Fibroblast of pulmonary artery (primary cell): ENCODE measurements at places on chromosomes 7 and 10.
A peak's percentile ranks its signal among the peaks of the same experiment; 100 is the strongest.

- no peak for DNase-seq
Observed at GRCh38 chr7:46288861-46289260, 367.8 kb upstream of the IGFBP3 start.

- DNase-seq: no peak
Observed at GRCh38 chr10:62655337-62655994, 149.1 kb upstream of the ADO start.

DNA sequence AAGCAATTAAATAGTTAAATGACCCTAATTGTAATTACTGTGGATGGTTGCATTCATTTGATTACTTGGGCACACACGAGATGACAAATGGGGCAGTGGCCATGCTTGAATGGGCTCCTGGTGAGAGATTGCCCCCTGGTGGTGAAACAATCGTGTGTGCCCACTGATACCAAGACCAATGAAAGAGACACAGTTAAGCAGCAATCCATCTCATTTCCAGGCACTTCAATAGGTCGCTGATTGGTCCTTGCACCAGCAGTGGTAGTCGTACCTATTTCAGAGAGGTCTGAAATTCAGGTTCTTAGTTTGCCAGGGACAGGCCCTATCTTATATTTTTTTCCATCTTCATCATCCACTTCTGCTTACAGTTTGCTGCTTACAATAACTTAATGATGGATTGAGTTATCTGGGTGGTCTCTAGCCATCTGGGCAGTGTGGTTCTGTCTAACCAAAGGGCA, 8.3 kb downstream of the PCBD1 start:
- DNase-seq: peak; percentile 88

GRCh38 chr10:112815269-112816032, 134.6 kb upstream of the TCF7L2 start:
- peak; percentile 54 for DNase-seq

GRCh38 chr10:47070541-47070940, 159.3 kb downstream of the PTPN20 start:
- no peak for DNase-seq

- DNase-seq: no peak
Observed at GRCh38 chr10:114272696-114273095, 33.6 kb downstream of the VWA2 start.

DNA sequence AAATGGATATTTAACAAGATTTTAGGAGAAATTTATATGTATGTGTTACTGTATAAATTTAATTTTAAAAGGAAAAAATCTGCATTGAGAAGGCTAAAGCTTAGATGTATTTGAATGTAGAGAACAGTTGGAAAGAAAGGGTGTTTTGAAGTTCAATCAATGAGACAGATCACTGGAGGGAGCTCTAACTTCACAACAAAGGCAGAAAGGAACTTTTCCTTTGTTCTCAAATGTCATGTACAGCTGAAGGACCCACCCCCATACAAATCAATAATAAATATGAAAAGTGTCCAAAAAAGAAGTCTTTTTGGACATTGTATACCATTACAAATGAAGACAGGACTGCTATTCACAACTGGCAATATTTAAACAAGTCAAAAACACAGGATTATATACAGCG, 403.4 kb downstream of the DNAJB9 start:
- peak; percentile 5 for DNase-seq

- peak; percentile 17 for DNase-seq
Observed at GRCh38 chr10:44662051-44662450, 249.1 kb upstream of the TMEM72 start.

- no peak for DNase-seq
Observed at GRCh38 chr7:118110178-118110925, 73.6 kb upstream of the LSM8 start.

DNA sequence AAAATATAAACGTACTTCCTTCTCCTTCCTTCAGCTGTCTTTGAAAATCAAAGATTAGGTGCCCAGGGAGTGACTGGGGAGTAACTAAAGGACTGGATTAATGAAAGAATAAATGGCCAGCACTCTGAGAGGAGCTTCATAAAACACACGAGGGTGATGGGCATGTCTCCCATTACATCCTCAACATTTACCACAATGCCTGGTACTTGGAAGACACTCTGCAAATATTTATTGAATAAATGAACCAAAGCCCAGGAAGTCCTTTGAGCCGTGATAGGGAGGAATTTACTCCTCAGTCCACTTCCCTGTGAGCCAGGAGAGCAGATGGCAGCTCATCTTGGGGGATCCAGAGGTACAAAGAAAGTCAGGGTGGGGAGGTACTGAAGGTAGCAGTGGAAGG, 96.3 kb downstream of the RAB11FIP2 start:
- no peak for DNase-seq

GRCh38 chr10:45379891-45380540, 6.0 kb downstream of the ALOX5 start:
- DNase-seq: no peak

DNA sequence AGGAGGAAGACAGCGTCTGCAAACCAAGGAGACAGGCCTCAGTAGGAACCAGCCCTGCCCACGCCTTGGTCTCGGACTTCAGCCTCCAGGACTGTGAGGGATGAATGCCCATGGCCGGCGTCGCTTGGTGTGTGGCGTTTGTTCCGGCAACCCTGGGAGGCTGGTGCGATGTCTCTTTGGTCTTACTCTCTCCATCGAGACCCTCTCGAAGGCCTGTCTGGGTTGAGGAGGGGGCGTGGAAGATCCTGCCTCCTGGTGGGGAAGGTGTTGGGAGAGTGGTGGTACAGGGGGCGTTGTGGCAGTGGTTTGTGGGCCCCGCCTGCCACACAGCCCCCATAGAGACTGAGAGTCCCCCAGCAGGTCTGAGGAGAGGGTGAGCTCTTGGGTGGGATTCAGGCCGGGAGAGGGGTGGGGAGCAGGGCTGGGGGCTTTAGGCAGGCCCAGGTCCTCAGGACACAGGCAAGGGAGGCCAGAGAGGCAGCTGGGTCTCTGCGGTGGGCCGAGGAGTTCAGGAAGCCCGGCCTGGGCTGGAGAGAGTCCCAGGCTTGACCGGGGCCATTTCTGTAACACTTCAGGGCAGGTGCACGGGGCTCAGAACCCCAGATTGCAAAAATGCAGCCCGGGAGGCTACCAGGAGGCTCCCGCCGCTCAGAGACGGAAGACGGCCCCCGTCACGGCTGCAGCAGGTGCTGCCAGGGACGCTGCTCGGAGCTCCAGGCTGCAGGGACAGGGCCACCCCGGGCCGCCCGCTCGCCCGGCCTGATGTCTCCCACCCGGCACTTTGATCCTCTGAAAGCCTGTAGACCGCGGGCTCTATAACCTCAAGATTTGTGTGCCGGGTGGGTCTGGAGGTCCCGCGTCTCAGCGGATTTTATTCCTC, 33.8 kb upstream of the PSMG3 start:
- DNase-seq: no peak

DNA sequence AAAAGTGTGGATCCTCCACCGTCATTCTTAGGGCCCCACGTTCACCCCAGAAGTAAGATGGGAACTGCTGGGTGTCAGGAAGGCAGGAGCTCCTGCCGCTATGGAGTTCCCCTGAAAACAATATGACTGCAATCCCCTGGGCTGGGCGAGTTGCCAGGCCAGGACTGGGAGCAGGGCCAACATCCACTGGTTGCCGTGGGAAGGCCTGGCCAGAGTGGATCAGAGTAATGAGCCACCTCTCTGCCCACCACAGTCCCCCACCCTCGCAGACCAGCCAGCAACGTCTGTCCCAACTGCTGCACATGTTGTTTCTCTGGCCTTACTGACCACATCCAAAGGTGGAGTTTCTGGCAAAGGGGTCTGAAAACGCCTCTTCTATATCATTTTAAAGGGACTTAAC, 86.6 kb downstream of the STRA8 start:
- DNase-seq: peak; percentile 94

- DNase-seq: peak; percentile 98
Observed at GRCh38 chr7:114819616-114820362, 102.1 kb upstream of the MDFIC start.

DNA sequence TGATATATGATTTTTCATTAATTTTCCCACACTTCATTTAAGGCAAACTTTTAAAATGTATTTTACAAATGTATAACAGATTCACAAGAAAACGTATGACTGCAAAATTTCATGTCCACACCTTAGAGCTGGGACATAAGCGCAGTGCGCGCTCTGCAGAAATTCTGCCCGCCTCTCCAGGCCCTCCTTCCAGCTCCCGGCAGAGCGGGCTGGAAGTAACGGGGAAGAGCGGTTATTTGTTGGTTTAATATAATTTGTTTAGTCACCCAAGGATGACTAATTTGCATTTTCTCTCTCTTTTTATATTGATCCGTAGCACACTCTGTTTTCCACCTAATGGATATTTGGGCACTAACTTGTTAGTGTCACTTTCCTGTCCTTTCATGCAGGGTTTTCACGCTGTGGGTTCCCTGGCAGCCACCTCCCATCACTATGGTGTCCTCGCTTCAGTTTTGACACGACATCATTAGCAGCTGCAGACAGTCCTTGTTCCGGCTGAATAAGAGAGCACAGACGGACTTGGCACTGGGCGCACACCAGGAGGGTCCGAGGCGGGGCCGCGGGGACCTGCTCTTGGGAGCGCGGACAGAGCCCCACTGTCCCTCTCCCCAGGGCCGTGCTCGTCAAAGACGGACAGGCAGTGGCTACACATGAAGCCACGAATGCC, 129.2 kb upstream of the SEC61G start:
- no peak for DNase-seq

- DNase-seq: peak; percentile 15
Observed at GRCh38 chr10:129259128-129259815, 207.8 kb upstream of the MGMT start.

DNA sequence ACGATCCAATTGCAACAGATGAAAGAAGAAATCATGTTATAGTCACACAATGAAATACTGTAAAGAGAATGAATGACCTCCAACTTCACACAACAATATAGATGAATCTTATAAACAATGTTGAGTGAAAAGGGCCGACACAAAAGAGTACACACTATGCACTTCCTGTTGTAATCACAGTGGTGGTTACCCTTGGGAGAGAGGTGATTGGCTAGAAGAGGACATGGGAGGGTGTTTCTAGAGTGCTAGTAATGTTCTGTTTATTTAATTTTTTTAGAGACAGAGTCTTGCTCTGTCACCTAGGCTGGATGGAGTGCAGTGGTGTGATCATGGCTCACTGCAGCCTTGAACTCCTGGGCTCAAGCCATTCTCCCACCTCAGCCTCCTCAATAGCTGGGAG, 82.5 kb downstream of the NDUFB2 start:
- no peak for DNase-seq

DNA sequence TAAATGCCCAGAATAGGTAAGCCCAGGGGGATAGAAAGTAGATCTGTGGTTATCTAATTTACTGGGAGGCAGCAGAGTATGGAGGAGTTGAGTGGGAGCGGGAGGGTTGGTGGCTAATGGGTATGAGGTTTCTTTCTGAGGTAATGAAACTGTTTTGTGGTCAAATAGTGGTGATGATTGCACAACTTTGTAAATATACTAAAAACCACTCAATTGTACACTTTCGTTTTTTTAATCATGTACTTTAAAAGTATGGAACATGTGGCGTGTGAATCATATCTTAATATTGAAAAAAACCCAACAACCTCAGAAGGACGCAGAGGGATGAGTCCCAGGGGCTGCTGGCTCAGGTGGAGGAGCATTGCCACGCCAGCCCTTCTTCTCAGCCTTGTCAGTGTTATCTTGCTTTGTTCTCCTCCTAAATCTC, 118.1 kb downstream of the WDR11 start:
- DNase-seq: no peak

DNA sequence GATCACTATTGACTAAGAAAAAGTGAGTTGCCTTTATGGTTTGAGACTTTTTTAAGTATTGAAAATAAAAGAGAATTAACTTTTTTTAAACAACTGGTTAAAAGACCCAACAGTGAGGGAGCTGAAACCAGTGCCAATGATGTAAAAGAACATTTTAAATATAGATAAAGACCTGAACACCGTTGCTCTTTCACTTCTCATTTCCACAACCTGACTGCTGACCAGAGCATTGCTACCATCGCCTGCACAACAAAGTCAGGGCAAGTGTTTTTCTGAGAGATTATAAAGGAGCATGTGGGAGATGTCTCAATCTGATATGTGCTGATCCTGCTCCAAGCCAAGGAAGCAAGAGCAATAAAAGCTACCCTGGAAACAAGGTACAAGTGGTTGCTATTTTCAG, 34.7 kb downstream of the IMMP2L start:
- no peak for DNase-seq

GRCh38 chr10:44986670-44987069, 8.1 kb upstream of the DEPP1 start:
- peak; percentile 61 for DNase-seq
